ENCODE measurements at places on chromosomes 5 and 9.

- no peak for DNase-seq
Measured at GRCh38 chr9:100064872-100065581, 33.8 kb downstream of the ERP44 start.

DNA sequence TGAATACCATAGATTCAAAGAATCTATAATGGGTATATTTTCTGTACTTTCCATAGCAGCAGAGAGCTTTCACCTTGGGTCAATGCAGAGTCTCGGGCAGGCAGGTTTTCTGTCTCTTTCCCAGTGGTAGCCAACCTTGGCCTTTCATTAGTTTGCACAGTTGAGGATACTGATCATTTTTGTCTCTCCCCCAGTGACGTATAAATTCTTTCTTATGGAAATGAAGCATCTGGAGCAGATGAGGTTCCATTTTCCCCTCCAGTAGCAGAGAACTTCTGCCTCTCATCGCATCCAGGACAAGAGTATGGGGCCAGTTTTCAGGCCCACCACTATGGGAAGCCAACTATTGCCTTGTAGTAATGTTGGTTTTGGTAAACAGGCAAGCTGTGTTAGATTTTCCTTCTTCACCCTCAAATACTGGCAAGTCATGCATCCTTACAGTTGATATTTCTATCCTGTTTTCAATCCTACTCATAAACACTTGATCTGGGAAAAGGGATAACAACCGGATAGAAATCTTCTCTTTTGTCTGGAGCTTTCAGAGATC is 845.2 kb upstream of the CDH18 start:
- no peak for DNase-seq

GRCh38 chr5:158858746-158859145 is 241.0 kb downstream of the EBF1 start:
- no peak for DNase-seq

DNA sequence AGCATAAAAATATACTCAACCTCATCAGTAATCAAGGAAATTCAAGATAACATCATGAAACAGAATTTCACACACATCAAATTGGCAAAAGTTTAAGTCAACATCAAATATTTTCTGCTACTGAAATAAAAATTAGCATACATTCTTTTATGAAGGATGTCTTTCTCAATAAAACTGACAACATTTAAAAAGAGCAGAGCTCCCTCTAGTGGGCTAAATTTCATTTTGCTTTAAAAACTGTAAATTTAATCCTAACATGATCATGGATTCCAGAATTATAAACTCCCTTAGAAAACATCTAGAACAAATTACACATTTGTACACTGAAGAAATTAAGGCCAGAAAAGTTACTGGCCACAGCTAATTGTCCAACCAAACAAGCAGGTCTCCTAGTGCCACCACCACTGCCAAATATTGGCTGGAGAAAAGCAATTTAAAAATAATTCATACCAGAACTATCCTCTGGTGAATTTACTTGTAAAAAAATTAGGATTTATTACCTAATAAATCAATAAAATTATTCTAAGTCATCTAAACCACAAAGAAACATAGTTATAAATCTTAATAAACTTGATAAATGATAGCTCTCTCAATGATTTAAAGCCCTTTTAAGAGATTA is 31.2 kb downstream of the DEPDC1B start:
- DNase-seq, result peak; percentile 65

GRCh38 chr5:85646641-85647040 is 971.1 kb upstream of the COX7C start:
- no peak for DNase-seq

- DNase-seq, result peak; percentile 62
Measured at GRCh38 chr5:34484216-34484920, 171.8 kb upstream of the RAI14 start.
